Upper lobe of right lung (tissue), 1 donor: ENCODE measurements at places on chromosomes 1 and 21.

GRCh38 chr1:62687421-62687902, 724 bp downstream of the DOCK7 start:
- no peak for DNase-seq

DNA sequence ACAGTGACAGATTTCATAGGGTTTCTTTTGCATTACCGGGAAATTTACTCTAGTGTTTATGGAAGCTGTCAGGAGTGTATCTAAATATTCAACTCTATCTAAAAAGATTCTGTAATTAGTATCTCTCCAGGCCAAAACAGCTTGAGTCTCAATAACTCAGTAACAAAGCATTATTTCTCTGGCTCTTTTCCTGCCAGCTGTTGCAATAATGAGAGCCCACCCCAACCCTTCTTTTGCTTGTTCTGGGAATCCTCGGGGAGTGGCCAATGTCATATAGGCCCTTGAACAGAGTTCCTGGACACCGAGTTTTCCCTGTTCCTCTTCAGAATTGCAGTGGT, 120.1 kb upstream of the SGIP1 start:
- no peak for DNase-seq

DNA sequence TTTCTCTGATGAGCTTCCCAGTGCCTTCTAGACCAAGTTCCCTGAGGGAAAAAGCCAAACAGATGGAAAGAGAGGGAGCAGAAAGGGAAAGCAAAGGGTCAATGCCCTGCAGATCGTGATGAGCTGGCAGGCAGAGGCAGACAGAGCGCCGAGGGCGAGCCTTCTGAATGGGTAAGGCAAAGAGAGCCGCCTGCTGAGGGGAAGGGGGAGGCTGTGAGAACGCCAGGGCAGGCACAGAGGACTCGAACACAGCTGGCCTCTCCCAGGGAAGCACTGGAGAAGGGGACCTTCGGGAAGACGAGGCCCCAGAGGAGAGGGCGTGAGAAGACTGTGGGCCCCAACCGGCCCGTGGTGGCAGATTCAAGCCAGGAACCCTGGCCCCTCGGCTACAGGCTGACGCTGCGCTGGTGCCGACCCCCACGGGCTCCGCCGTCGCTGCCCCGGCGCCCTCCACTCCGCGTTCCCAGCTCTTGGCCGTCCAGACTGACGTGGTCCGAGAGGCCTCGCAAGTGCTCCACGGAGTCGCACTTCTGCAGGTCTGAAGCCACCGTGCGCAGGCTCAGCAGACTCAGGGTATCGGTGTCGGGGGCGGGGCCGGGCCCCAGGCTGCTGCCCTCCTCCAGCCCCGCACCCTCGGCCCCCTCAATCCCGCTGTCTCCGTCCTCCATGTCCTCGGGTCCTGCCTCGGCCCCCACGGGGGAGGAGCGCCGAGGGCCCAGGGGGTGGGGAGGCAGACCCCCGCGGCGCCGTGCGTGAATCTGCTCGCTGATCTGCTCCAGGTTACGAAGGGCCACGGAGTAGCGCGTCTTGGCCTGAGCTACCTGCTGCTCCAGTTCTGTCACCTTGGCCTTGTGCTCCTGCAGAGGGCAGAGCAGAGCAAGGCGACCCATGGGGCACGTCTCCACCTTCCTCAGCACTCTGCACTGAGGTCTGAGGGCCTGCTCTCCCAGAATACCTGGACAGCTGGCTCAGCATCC, 13.9 kb downstream of the SH3BP5L start:
- DNase-seq = no peak

DNA sequence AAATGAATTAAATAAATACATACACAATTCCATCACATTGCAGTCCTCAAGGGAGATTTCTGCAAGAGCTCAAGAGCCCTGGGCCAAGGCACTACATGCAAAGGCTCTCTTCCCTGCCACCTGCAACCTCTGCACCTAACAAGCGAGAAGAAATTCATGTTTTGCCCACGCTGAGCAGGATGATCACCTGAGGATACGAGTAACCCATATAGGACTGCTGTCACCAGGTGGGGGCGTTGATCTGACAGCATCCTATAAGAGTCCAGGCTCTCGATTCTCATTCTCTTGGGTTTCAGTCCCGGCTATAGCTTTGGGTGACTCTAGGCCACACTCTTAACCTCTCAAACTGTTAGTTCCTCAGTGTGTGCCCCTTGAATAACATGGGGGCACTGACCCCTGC, 18.7 kb upstream of the SPOCD1 start:
- no peak for DNase-seq

- no peak for DNase-seq
Measured at GRCh38 chr1:45960930-45961715, 157.7 kb downstream of the MAST2 start.

- DNase-seq = no peak
Measured at GRCh38 chr21:38492007-38492406, 6.3 kb downstream of the ERG start.

GRCh38 chr1:150810958-150811659, 3.0 kb upstream of the CTSK start:
- no peak for DNase-seq

GRCh38 chr1:245154429-245155271, at the start of gene KIF26B:
Gene KIF26B (plus strand): TSS chr1:245154985. CDS start chr1:245155425, 440 bp downstream.
- DNase-seq = peak; percentile 73

DNA sequence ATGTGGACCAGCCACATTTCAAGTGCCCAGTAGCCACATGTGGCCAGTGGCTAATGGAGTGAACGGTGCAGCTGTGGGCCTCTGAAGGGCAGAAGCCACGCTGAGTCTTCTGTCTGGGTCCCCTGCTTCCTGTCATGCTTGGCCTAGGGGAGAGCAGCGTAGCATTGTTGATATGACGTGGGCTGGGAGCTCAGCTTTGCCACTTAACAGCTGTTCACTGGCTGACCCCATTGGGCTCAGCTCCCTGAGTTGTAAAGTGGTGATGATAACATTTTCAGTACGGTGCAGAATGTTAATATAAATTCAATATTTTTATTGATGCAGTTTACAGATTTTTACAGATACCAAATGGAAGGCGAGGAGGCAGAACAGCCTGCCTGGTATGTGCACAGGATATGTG, 4.5 kb downstream of the PODN start:
- no peak for DNase-seq

DNA sequence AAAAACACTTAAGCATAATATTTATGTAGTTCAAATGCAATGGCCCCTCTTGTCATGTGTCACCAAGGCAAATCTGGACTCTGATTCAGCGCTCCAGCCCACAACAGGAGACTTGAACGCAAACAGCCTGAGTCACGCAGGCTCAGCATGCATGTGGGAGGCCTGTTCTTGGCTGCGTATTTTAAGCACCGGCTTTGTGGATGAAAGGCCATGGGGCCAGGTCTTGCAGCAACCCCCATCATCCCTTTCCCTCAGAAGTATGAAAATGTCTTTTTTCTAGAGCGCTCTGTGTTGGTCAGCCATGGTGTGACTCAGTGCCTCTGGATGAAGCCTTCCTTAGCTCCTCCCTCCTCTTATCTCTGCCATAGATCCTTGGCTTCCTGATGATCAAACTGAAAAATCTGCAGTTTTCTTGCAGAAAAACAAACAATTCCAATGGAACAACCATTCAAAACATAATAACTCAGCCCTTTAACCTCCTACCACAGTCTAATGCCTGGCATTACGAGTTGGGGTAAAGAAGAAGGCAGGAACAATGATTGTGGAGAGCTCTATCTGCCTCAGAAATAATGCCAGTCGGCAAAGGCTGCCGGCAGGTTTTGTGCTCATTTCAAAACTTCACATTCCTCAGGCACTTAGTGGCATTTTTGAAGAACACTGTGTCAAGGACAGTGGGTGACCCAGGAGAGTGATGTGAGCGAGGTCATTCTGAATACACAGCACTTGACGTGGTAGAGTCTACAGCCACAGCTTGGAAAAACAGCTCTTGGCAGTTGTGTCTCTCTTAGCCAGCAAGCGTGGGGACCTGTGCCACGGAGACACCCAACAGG, 167.5 kb downstream of the CLIC6 start:
- peak; percentile 88 for DNase-seq

DNA sequence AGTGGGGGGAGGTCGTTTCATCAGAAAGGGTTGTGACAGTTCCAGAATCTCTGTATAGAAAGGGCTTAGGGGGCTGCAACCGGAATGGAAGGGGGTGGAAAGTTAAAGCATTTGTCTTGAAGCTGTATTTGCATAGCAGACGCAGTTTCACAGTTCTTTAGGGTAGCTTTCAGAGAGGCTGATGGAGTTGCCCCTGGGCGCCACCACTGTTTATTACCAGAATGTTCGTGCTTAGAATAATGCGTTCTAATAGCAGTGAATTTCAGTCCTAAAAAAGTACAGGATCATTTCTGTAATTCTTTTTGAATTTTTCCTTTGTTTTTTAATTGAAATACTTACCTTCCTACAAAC, 1.3 kb downstream of the EXO1 start:
- DNase-seq = no peak

DNA sequence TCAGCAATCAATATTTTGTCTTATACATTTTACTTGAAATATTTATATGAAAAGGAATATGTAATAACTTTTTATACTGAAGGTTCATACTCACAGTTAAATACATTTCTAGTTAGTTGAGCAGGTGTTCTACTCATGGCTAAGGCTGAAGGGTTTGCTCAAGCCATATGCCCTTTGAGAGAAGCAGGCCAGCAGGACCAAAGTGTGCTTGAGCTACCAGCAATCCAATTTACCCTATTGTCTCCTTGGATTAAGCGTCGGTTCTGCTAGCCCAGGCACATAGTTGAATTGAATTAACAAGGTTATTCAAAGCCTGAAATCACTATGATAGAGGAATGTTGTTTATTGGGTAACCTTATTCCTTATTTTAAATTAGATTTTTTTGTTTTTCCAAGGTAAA, 151.5 kb upstream of the BACE2 start:
- no peak for DNase-seq

DNA sequence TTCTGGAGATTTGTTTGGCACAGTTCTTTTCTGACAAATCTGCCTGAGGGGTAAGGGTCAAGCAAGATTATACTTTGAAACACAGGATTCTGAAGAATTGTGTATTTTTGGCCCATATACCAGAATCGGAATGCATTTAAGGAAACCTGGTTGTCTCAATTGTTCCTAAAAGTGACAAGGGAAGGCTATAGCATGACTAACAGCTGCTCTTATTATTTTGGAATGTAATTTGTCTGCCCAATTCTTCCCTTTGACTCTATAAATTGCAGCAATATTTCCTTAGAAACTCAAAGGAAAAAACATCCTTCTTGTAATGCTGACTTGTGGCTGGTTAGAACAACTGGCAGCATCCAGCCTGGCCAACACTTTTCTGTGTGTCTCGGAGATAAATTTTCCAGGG, 15.8 kb upstream of the VCAM1 start:
- DNase-seq = no peak

- DNase-seq = peak; percentile 85
Measured at GRCh38 chr1:31587720-31588423, 11.6 kb downstream of the TINAGL1 start.

GRCh38 chr1:40736085-40736531, 44.6 kb downstream of the NFYC start:
- DNase-seq = no peak

GRCh38 chr1:211469938-211470529, 21.9 kb downstream of the RD3 start:
- DNase-seq = peak; percentile 90

DNA sequence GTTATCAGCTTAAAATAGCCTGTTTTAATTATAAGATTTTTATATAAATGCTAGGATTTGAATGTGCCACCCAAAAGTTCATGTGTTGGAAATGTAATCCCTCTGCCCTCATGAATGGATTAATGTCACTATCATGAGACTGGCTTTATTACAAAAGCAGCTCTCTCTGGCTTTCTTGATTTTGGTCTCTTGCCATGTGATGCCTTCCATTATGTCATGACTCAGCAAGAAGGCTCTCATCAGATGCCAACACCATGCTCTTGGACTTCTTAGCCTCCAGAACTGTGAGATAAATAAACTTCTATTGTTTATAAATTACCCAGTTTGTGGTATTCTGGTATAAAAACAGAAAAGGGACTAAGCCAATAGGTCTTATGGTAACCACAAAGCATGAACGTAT, 6.9 kb upstream of the PRSS38 start:
- no peak for DNase-seq

- no peak for DNase-seq
Measured at GRCh38 chr1:91693557-91693956, 192.4 kb downstream of the TGFBR3 start.

GRCh38 chr1:171185091-171185490, at the start of gene FMO2:
Gene FMO2 (plus strand): TSS chr1:171185300. CDS start chr1:171185714, 414 bp downstream.
- no peak for DNase-seq

- DNase-seq = no peak
Measured at GRCh38 chr1:32733582-32734321, 31.2 kb upstream of the SYNC start.

- DNase-seq = no peak
Measured at GRCh38 chr1:174666248-174666647, 218.5 kb downstream of the GPR52 start.

DNA sequence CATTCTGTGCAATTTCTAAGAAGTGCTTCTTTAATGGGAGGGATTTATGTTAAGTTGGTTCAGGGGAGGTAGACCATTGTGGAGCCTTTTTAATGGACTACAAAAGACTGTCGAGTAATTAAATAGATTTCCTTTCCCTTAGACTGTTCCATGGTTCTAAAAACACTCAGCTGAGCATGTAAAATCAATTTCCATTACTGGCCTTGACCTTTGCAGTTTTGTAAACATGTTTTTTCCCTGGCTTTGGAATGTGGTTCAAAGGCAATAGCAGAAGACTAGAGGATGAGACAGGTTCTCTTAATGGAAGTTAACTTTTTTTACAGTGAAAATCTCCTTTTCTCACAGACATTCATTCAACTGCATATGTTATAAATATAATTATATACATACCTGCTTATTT, 37.6 kb upstream of the BTG3 start:
- DNase-seq = no peak

GRCh38 chr1:220250681-220251080, 21.6 kb downstream of the RAB3GAP2 start:
- DNase-seq = no peak

DNA sequence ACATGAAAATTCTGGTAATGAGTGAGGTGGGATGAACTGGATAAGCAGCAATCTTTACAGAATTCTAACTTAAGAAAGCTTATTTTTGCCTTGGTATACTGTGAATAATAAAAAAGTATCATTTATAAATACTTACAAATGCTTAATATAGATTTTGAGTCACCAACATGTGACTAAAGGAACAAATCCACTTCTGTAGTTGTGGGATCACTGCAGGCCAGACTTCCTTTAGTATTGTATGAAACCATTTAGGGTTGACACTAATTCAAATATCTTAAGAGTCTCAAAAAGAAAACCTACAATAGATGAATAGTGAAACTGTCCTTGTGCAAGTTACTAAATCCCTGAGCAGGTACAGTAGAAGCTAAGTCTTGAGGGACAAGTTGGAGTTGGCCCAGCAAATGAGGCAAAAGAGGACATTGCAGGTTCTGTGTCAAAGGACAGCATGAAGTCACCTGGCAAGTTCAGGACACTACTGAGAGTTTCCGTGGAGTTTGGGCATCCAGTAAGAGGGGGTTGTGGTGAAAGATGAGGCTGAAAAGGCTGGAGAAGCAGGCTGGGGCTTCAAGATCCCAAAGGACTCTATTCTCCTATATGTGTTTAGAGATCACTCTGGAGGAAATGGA, 5.9 kb upstream of the THEM4 start:
- DNase-seq = no peak

- DNase-seq = no peak
Measured at GRCh38 chr21:24897883-24898282, 709.4 kb downstream of the MRPL39 start.

- DNase-seq = no peak
Measured at GRCh38 chr1:214143006-214143992, 137.7 kb upstream of the SMYD2 start.
